ENCODE measurements at places on chromosomes 6 and 20.

DNA sequence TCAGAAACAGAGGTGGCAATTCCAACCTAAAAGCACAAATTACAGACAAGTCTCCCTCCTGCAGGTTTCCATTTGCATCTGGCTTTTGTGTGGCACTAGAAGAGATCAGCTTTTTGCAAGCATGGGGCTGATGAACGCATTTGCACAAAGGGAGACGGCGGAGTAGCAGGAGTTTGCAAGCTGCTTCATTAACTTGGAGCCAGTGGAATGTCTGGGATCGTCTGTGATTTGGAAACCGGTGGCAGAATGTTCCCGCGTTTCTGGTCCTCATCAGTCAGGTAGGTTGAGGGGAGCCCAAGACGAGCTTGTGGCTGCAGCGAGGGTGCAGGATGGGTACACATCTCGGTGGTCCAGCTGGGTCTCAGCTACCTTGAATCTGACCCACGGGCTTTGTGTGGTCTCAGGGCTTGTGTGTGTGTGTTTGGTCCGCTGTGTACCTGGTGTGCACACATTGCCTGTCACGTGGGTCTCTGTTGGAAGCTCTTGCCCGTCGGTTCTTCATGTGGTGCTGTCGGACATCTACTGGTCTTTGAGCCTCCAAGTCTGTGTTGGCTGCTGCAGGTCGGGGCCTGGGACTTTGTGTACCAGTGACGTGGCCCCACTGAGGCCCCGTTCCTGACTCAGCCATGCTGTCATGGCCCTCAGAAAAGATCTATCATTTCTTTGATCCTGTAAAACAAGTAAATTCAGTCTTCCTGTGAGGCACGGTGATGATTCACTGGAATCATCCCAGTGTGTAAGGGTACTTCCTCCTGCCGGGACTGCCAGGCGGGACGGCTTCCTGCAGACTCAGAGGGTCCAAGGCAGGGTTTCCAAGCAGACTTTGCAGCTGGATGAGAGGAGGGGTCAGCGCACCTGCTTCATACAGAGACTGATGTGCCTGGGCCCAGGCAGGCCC, 12.4 kb upstream of the MYT1 start:
- H3K27ac ChIP-seq, result no peak overlapping the region
- H3K36me3 ChIP-seq, result no peaks in the 10 kb centered on the region
- no peaks in the 10 kb centered on the region for H3K4me1 ChIP-seq
- no peak for DNase-seq

GRCh38 chr6:167564416-167565250, 239.7 kb downstream of the TTLL2 start:
- H3K27me3 ChIP-seq, result no peaks in the 10 kb centered on the region
- H3K4me1 ChIP-seq, result no peaks in the 10 kb centered on the region
- no peaks in the 10 kb centered on the region for H3K36me3 ChIP-seq
- H3K4me3 ChIP-seq, result no peak overlapping the region

DNA sequence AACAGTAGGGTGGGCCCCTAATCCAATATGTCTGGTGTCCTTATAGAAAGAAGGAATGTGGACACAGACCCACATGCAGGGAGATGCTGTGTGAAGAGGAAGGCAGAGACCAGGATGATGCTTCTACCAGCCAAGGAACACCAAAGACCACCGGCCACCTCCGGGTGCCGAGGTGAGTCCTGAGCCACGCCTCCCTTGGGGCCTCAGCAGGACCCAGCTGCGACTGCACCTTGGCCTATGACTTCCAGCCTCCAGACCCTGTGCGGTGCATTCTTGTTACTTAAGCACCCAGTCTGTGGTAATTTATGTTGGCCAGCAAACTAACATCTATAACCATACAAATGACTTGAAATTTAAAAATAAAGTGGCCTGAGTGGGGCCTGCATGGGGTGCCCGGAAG, 79.5 kb upstream of the QKI start:
- H3K27me3 ChIP-seq, result no peaks in the 10 kb centered on the region
- H3K27ac ChIP-seq, result no peak overlapping the region
- H3K36me3 ChIP-seq, result no peaks in the 10 kb centered on the region
- H3K4me3 ChIP-seq, result no peak overlapping the region
- H3K4me1 ChIP-seq, result no peaks in the 10 kb centered on the region

- H3K36me3 ChIP-seq, result peaks cover 16% of the 10 kb centered on the region
- H3K27ac ChIP-seq, result no peak overlapping the region
- H3K4me1 ChIP-seq, result peaks cover 25% of the 10 kb centered on the region
- no peak for DNase-seq
Observed at GRCh38 chr6:152271776-152272464, 365.2 kb downstream of the SYNE1 start.

GRCh38 chr6:141105481-141105880, 1027.2 kb upstream of the GJE1 start:
- H3K4me3 ChIP-seq, result no peak overlapping the region
- H3K4me1 ChIP-seq, result peaks cover 2% of the 10 kb centered on the region
- DNase-seq, result no peak
- H3K27me3 ChIP-seq, result no peaks in the 10 kb centered on the region
- H3K27ac ChIP-seq, result no peak overlapping the region
- no peaks in the 10 kb centered on the region for H3K36me3 ChIP-seq

GRCh38 chr6:142474531-142475289, 172.9 kb downstream of the ADGRG6 start:
- H3K27me3 ChIP-seq, result peaks cover 5% of the 10 kb centered on the region
- H3K36me3 ChIP-seq, result no peaks in the 10 kb centered on the region
- H3K27ac ChIP-seq, result no peak overlapping the region
- no peak overlapping the region for H3K4me3 ChIP-seq
- DNase-seq, result no peak
- no peaks in the 10 kb centered on the region for H3K4me1 ChIP-seq

- no peaks in the 10 kb centered on the region for H3K4me1 ChIP-seq
- H3K36me3 ChIP-seq, result no peaks in the 10 kb centered on the region
- no peak overlapping the region for H3K4me3 ChIP-seq
- DNase-seq, result no peak
Observed at GRCh38 chr6:39451831-39452230, 129.3 kb upstream of the KCNK16 start.

- H3K36me3 ChIP-seq, result no peaks in the 10 kb centered on the region
- H3K4me3 ChIP-seq, result no peak overlapping the region
Observed at GRCh38 chr6:4291453-4292403, 156.4 kb upstream of the ECI2 start.

DNA sequence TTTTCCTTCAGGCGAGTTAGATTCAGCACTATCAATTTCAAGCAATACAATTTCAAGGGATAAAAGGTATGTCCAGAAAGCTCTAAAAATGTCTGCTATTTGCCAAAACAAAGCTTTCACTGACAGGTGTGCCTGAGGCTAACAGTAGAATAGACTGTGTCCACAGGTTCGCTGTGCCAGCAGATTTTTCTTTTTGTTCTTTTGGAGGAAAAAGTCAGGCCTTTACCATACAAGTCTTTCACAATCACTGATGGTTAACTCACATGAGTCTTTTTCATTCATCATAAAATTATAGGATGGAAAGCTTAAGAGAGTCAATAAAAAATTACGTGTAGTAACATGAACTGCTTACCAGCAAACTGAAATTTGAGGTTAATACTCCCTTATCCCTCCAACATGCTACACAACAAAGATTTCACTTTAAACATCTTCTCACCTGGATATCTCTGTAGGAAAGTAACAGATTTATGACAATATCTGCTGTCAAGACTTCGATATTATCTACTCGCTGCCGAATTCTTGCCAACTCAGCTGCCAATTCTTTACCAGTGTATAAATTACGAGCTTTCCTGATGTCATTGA, 95.4 kb downstream of the MAP3K5 start:
- H3K4me3 ChIP-seq, result no peak overlapping the region
- H3K27me3 ChIP-seq, result no peaks in the 10 kb centered on the region
- DNase-seq, result no peak
- peaks cover 51% of the 10 kb centered on the region for H3K36me3 ChIP-seq

DNA sequence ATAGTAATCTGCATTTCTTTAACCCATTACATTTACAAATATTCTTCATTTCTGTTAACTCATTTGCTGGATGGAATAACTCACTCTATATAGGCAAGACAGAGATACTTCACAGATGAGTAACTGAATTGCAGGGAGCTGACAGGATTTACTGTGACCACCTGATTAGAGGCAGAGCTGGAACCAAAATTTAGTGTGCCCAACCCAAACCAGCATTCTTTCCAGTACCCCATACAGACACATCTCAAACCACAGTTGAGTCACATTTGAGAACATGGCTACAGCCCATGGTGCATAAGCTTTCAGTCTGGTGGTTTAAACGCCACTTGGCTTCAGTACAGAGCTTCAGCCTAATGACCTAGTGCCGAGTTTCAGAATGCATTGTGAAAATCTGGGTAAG, 138.4 kb upstream of the TENT5A start:
- no peak overlapping the region for H3K4me3 ChIP-seq
- no peaks in the 10 kb centered on the region for H3K27me3 ChIP-seq
- DNase-seq, result no peak
- no peak overlapping the region for H3K27ac ChIP-seq
- no peaks in the 10 kb centered on the region for H3K4me1 ChIP-seq

GRCh38 chr6:7300926-7301325, 12.1 kb downstream of the SSR1 start:
- H3K4me1 ChIP-seq, result peaks cover 32% of the 10 kb centered on the region
- peaks cover 86% of the 10 kb centered on the region for H3K36me3 ChIP-seq
- no peaks in the 10 kb centered on the region for H3K27me3 ChIP-seq
- H3K4me3 ChIP-seq, result no peak overlapping the region

DNA sequence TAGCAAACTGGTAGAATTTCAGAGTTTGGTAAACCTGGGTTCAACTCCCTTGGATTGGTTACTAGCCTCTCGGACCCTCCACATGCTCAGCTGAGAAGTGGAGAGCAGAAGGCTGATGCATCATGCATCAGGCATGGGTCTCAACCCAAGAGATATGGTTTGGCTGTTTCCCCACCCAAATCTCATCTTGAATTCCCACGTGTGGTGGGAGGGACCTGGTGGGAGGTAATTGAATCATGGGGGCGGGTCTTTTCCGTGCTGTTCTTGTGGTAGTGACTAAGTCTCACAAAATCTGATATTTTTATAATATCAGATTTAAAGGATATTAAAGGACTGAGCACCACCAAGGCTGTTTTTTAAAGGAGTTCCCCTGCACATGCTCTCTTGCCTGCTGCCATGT, 75.1 kb downstream of the PPP1R3G start:
- peaks cover 10% of the 10 kb centered on the region for H3K4me1 ChIP-seq
- H3K27me3 ChIP-seq, result no peaks in the 10 kb centered on the region
- H3K36me3 ChIP-seq, result no peaks in the 10 kb centered on the region
- H3K4me3 ChIP-seq, result no peak overlapping the region
- H3K27ac ChIP-seq, result no peak overlapping the region
